Activated T-cell treated with anti-CD3 and anti-CD28 coated beads, Interleukin-2, amount 50 U/mL, for 72 hours (primary cell): ENCODE measurements at places on chromosomes 13 and 19.

DNA sequence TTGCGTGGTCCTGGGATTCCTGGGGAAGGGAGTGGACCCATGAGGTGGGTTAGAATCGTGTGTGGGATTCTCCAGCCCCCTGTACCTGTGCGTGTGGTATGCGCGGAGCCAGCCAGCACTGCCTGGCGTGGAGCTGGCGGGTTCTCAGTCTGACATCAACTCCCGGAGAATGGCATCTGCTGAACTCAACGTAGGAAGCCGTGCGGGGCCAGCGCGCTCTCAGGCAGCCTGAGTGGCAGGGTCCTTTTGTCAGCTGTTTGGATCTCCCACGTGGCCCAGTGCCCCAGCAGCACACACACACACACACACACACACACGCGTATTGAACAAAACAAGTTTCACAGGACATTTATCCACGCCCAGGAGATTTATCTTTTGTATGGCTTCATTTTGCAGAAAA, 28.1 kb downstream of the ATP4B start:
- DNase-seq: no peak

DNA sequence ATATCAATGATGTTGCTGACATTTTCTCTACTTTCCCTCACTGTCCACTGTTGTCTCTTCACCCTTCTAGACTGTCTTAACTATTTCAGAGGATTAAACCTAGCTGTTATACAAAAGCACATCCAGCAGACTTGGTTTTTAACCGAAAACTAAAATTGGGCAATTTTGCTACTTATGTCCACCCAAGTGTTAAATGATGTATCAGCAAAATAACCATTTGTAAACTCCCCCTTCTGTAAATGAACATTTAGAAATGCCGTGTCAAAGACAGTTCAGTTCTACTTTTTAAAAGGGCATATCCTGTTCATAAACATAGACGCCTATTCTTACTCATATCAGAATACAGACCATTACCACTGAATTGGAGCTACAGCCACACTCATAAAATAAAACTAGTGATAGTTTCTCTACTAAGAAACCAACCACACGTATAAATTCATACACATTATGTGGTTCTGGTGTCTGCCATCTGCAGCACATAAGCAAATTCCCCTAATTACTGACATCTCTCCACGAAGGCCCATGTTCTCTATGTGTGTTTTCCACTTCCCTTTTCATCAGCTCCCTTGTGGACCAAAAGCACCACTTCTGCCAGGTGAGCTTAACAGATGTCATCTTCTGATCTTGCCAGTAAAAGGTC, 1091.8 kb downstream of the PCDH9 start:
- DNase-seq: no peak

DNA sequence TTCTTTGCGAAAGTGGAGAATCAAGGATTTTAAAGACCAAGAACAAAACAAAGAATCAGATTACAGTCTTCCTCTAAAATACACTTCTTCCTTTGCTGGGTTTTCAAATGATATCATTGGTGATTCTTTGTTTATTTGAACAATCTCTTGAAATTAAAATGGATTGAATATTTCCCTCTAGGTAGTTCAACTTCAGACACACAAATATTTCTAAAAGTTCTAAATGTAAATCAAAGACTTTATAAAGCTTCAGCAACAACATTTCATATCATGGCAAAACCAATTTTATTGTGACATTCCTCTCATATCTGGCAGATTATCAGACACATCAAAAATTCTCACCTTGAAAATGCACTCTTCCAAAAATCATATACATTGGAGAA, 13.0 kb downstream of the ZIC2 start:
- DNase-seq: no peak

DNA sequence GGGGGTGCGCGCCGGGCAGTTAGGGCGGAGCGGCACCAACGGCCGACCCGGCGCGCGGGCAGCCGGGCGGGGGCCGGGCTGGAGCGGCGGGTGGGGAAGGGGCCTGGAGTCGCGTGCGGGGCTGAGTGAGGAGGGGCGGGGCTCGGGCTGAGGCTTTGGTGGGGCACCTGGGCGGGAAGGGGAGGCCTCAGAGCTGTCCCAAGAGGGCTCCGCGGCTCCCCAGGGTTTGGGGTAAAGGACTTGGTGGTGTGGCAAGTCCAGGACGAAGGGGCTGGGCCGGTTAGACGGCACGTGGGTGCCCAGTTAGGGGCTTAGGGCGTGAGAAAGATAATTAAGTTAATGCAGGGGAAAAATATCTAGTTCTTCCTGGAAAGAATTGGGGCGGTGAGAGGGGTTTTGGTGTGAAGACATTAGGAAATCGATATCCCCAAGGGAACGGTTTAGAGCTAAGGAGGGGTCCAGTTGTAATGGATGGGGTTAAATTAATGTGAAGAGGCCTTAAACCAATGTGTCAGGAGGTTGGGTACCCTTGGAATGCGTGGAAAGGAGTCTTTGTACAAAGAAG, 496 bp downstream of the ZNF574 start:
- DNase-seq: no peak

DNA sequence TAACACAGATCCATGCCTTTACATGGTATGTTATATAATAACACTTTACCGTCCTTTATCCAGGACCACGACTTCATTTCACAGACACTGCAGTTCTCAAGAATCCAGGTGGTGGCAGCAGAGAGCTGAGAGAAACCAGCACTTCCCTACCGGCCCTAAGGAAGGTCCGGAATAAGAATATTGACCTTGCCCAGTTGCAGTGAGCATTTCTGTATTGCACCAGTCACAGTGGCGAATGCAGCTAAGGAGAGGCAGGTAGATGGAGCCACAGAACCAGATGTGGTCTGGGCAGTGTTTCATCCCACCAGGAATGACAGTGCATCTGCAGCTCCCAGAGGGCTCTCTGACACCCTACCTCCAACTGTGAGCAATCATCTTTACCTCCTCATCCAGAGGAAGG, 44.6 kb downstream of the ZNF787 start:
- DNase-seq: peak; percentile 29

DNA sequence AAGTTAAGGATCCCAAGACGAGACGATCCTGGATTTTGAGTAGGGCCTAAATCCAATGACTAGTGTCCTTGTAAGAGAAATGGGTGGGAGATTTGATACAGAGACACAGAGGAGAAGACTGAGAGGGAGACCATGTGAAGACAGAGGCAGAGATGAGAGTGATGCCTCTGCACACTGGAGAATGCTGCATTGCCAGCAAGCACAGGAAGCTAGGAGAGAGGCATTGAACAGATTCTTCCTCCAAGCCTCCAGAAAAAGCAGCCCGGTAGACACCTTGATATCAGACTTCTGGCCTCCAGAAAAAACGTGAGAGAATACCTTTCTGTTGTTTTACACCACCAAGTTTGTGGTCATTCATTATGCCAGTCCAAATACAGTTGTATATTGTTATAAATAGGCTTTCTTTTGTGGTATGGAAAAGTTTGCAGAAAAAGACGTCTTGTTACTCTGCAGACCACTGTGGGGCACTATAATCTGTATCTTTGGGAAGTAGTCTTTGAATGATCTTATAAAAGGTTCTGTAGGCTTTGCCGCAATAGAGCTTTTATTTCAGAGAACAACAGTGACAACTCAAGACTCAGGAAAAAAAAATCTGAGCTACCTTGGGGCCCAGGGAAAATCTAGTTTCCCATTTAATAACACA, 17.9 kb upstream of the RFC3 start:
- no peak for DNase-seq

DNA sequence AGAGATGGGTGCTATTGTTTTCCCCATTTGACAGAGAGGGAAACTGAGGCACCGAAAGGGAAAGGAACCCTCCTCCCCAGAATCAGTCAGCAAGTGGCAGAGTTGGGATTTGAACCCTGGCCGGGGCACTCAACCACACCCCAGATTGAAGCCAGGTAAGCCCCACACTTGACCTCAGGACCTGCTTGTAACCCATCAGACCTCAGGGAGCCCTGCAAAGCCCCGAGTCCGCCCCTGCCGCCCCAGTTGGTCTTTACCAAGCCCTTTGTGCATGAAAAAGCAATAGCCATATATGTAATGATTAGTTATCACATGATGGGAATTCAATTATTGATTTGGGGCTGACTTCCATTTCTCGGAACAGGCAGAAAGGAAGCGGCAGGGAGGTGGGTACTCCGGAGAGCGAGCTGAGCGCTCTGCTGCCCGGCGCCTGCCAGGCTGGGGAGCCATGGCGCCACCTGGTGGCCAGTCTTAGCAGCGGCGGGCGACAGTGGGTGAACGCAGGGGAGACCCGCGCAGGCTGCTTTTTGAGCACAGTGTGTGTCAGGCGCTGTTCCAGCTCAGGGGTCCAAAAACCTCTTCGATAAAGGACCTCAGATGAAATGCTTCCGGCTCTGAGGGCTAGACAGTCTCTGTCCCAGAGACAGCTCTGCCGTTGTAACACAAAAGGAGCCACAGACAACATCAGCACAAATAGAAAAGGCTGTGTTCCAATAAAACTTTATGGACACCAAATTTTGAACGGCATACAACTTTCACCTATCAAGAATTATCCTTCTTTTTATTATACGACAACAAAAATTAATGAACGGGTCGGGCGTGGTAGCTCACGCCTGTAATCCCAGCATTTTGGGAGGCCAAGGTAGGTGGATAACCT, 82.9 kb upstream of the CACNA1A start:
- peak; percentile 81 for DNase-seq

DNA sequence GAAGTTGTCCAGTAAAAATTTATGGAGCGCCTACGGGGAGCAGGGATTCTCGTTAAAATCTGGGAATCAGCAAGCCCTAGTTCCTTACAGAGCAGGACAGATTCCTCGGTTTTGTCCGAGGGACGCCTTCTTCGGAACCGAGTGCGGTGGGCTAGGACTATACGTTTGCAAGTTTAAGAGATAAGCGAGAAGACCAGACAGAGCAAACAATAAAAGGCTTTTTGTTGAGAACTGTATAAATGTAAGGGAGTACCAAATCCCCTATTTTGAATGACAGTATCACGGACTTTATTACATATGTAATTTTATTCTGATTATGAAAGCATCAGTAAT, 971 bp upstream of the ANKRD10 start:
- no peak for DNase-seq

DNA sequence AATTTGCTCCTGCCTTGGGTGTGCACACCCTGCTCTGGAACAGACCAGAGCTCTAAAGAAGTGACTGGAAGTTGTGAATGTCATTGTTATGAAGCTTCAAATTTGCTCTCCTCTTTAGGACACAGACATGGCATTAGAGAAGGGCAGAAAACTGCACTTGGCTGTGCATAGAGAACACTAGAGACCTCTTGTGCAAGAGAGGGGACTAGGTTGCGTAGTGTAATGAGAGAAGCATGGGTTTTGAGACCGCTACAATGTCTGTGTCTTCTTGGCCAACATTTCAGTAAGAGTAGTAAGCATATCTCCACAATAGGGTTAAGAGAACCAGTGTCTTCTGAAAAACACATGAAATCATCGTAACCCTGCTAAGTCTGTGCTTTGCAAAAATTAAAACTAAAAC, 423.3 kb downstream of the SPRY2 start:
- DNase-seq: no peak

GRCh38 chr19:9058905-9059667, 27.8 kb upstream of the OR1M1 start:
- no peak for DNase-seq

DNA sequence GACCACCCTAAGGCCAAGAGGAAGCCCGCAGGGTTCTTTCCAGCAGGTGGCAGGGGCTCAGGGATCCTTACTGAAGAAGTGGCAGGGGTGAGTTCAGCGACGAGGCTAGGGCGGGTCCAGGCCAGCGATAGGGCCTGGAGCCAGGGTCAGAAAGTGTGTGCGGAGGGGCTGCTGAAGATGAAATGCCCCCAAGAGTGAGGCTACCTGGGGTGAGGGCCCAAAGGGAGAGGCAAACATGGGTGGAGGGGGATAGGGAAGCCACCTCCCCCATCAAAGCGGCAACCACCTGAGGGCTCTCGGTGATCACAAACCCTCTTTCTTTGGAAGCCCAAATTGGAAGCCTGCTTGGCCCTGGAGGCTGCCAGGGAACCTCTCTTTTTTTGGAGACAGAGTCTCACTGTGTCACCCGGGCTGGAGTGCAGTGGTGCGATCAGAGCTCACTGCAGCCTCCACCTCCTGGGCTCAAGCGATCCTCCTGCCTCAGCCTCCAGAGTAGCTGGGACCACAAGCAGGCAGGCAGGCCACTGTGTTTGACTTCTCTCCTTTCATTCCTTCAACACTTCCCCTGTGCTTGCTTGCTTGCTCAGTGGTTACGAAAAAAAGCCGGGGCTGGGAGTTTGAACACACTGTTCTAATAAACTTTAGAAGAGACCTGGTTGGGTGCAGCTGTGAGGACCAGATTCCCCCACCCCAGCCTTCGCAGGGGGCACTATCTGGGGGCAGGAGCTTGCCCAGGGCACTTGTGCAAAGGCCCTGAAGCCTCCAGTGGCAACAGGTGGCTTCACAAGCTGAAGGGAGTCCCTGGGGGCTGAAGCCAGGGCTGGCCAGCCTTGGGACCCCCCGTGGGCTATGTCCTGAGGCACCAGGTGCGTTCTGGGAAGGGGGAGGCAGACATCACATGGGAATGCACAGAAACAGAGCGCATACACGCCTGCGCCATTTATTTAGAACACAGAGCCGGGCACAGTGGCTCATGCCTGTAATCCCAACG, 1.4 kb upstream of the ATP8B3 start:
- no peak for DNase-seq
